ENCODE measurements at places on chromosomes 7 and 10. TPM values are rescaled to one million over a fixed set of nuclear protein-coding genes. Genes with fewer than 3 reads are reported as not detected.

- no peak for DNase-seq
Observed at GRCh38 chr10:91210435-91210834, 10.0 kb upstream of the PCGF5 start.

GRCh38 chr7:102897211-102897631, 15.6 kb upstream of the LRRC17 start:
- no peak for DNase-seq

DNA sequence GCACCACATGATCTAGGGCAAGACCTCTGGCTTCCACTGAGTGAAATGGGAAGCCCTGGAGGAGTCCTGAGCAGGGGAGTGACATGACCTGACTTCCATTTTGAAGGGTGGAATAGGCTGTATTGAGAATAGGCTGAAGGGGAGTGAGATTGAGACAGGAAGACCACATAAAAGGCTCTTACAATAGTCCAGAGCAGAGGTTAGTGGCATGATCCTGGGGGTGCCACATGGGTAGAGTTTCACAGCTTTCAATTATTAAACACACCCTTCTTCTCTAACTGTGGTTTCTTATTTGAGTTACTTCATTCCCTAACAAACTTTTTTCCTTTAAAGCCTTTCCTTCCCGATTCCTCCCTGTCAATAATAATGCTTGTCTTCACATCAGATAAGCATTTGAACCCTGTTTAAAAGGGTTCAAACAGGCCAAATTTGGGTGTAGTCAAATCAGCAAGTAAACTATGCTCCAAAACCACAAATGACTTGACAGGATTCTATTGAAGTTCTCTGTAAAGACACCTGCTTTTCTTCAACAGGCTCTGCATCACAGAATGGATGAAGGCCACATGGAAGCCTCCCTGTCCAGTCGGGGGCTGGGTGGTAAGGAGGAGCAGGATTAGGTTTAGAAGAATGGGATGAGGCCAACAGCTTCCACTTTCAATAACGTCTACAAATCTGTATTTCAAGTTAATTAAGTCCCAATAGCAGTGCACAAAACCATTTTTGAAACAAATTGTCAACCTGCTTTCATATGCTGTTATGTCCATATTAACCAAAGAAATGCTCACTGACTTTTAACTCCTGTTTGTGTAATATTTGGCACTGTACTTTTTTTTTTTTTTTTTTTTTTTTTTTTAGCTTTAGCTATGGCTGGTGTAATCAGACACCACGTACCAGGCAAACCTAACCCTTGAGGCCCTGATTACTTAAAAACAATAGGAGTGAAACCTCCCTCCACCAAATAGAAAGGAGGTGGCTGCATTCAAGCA, 131.9 kb downstream of the NRCAM start:
- no peak for DNase-seq

GRCh38 chr10:16724509-16724908, 92.7 kb downstream of the RSU1 start:
- no peak for DNase-seq

DNA sequence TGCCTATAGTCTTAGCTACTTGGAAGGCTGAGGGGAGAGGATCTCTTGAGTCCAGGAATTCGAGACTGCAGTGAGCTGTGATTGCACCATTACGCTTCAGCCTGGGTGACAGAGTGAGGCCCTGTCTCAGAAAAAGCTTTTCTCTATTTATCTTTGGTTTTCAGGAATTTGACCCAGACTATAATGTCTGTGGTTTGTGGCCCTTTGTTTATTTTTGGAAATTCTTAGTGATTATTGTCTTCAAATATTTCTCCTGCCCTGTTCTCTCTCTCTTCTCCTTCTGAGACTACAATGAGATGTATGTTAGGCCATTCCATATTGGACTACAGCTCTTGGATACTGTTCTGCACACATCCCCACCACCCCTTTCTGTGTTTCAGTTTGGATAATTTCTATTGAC, 4.7 kb downstream of the MUC12 start:
- DNase-seq: no peak

KLF14 gene
- total RNA-seq: under 0.01 TPM

DNA sequence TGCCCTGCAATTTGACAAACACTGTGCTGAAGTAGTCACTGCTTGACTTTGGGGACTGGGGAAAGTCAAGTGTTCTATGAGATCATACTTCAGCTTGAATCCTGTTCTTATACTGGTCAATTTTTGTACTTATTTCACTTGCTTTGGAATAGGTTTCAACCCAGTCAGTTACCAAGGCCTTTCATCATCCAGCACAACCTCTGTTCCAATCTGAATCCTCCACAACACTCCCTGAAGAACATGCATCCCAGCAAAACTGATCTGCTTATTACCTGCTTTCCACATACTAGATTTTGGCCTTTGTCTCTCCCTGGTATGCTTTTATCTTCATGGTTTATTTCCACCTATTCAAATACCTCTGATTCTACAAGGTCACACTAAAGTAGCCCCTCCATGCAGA, 29.5 kb downstream of the DPY19L1 start:
- no peak for DNase-seq

GRCh38 chr7:80740778-80741545, 102.5 kb downstream of the CD36 start:
- DNase-seq: peak; percentile 41

DNA sequence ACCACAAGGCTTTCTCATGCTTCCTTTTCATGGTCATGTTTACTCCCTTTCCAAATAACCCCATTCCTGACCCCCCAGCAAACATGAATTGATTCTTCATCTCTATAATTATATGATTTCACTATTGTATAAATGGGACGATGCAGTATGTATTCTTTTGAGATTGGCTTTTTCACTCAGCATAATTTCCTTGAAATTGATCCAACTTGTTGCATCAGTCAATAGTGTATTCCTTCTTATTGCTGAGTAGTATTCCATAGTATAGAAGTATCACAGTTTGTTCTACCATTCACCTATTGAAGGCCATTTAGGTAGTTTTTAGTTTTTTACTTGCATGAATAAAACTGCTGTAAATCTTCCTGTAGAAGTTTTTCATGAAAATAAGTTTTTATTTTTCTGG, 264.7 kb downstream of the BAMBI start:
- DNase-seq: no peak
